ENCODE measurements at places on chromosomes 12 and 14. TPM values are rescaled to one million over a fixed set of nuclear protein-coding genes. Genes with fewer than 3 reads are reported as not detected.

The M6PR gene
- total RNA-seq, result 205 TPM

The LIN7A gene
- 0.07 TPM for total RNA-seq

The GSC gene
- not detected for total RNA-seq

The SYNDIG1L gene
- total RNA-seq, result not detected

The LTBR gene
- total RNA-seq, result 33.6 TPM

The RDH5 gene
- total RNA-seq, result 0.63 TPM

The RAD9B gene
- 0.25 TPM for total RNA-seq

The OR6C3 gene
- total RNA-seq, result not detected

The MAGOHB gene
- 26.1 TPM for total RNA-seq

The LMO3 gene
- total RNA-seq, result not detected
